ENCODE measurements at places on chromosomes 3 and 15.

DNA sequence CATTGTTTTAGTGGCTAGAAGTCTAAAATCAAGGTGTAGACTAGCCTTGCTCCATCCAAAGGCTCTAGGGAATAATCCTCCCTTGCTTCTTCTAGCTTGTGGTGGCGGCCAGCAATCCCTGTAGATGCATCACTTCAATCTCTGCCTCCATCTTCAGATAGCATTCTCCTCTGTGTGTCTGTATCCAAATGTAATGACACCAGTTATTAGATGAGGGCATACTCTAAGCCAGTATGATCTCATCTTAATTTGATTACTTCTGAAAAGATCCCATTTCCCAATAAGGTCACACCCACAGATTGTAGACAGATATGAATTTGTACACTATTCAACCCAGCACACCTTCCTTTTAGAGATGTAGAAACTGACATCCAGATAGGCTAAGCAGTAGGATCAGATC, 334.5 kb upstream of the KCNMB2 start:
- DNase-seq, result no peak

GRCh38 chr3:4584456-4585249, 91.5 kb downstream of the ITPR1 start:
- no peak for DNase-seq

DNA sequence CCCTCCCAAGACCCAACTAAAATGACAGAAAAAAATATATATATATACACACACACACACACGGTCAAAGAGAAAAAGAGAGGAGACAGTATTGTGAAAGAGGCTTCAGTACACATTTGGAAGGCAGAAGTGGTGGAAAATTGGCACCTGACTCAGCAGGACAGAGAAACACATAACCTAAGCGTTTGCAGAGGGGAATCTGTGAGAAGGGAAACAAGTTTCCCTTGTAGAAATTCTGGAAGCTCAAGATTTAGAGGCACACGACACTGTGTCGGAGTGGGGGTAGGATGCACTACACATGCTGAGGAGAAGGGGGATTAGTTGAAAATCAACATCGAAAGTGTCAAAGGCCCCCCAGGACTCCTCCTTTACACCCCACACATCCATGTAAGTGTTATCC, 53.1 kb downstream of the PAK2 start:
- DNase-seq, result no peak

DNA sequence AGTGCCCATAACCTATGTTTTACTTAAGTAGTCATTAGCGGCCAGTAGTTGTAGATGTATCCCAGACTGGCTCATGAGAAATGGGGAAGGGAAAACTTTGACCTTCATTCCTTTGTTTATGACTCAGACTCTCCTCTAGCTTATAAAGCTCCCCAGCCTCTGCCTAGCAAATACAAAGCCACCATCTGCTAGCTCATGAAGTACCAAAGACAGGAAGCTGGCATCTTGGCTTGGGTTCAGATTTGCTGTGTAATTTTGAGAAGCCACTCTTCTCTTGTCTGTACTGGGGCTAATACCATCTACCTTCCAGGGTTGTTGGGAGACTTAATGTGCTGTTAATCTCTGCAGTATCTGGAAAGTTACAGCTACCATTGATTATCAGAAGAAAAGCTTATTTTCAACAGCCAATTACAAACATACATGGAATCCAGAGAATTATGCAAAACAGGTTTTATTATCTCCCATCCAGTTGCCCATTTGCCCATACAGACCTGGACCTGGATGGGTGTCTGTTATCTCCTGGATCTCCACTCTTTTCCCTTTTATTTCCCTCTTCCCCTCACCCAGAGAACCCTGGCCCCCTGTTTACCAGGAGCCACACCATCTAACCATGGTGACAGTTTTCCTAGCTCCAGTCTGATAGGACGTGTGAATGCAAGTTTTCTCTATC, 153.8 kb downstream of the SEMA6D start:
- DNase-seq, result no peak

Measured in MM.1S (cell line).